ENCODE measurements at places on chromosomes 16 and 17.

DNA sequence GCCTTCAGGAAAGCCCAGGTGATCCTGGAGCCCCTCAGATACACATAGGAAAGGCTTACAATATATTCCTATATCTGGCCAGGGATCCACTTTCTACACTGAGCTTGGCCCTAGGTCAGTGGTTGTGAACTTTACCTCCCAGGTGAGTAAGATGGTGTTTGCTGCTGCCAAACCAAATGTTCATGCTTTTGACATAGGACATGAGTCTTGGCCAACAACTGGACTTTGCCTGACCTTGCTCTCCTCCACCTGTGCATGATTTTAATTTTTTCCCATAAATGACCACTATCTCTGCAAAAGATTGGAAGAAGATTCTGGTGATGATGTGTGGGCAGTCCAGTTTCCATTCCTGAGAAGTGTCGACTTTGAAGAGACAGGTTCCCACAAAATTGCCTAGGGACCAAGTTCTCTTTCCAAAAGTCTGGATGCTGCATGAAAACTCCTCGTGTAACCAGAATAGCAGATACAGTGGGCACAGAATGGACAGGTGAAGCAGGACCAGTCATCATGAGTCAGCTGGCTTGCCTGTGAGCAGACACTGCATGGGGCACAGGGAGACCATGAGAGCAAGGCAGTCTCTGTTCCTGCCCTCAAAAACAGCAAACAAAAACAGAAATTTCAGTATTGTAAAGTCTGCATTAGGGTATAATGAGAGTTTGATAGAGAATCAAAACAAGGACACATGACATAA lies 226.4 kb upstream of the MON1B start:
- DNase-seq: no peak

DNA sequence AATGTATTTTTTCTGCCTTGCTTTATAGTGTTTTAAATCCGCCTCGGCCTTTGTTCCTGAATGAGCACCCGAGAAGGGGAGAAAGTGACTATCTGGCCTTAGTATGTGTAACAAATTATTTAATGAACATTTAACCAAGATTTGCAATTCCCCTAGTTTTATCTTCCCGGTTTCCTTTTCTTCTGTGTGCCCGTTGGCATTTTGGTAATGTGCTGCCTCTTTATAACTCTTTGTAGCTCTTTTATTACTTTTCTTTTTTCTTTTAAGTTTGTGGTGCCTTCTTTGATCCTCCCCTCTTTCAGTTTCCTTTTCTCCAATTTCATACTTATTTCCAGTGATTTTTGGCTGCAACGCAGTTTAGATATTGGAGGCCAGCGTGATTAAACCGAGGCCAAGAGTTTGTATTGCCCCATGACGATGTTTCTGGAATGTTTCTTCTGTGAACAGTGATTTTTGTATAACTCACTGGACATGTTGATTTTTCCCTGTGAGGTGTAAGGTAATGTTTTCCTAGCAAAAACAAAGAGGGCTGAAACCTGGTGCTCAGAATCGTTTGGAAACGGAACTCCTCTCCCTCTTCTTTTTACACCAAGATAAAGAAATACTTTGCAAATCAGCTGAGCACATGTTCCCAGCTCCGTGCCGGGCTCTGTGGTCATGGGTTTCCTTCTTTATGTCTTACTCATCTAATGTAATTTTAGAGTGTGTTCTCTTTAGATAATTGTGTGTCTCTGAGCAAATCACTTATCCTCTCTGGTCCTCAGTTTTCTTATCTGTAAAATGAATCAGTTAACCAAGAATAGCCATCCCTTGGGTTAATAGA lies 344.3 kb downstream of the WWOX start:
- peak; percentile 91 for DNase-seq

- DNase-seq: peak; percentile 45
Measured at GRCh38 chr16:59192551-59193199, 458.6 kb upstream of the GOT2 start.

DNA sequence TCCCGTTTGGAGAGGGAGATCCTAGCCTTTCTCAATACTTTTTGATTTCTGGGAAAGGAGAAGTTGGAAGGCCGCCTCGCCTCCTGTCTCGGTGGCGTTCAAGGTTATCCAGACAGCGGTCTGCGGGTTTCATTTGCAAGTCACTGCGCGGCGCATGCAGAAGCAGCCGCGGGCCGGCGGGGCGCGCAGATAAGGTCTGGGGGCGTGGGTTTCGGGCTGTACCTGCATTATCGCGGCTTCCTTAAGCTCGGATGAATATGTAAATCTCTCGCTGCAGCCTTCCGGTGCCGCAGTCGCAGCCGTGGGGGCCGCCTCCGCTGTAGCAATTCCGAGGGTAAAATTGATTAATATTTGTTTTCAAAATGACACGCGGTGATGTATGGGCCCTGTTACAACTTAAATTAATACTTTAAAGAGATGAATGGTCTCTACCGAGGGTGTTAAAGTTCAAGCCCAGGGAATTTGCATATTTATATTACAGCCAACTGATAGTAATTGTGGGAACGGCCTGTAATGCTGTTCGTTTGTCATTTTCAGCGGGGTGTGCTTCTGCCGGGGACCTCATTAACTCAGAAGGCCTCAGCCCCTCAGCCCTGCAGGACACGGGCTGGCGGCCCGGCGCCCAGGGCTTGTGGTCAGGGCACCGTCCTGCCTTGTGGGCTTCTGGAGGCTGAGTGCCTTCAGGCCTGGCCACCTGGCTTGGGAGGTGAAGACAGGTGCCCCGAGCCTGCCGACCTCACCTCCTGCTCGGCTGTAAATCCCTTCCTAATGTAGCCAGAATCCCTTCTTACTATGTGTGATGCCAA lies 99.4 kb downstream of the CYLD start:
- peak; percentile 88 for DNase-seq

GRCh38 chr17:67531291-67531690 lies 154.2 kb downstream of the PITPNC1 start:
- no peak for DNase-seq

DNA sequence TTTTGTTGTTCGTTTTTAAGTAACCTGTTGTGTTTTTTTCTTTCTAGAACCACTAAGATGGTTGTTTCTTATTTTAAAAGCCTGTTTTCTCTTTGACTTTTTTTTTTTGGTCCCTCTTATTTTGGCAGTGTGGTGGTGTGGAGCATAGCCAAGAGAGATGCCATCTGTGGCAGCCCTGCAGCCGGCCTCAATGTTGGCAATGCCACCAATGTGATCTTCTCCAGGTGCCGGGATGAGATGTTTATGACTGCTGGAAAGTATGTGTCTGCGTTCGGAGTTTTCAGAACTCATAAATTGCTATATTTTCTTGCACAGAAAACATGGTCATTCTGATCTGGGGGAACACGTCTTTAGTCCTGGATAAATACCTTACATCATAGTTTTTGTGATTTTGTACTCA lies 17.6 kb downstream of the CFAP52 start:
- DNase-seq: no peak

DNA sequence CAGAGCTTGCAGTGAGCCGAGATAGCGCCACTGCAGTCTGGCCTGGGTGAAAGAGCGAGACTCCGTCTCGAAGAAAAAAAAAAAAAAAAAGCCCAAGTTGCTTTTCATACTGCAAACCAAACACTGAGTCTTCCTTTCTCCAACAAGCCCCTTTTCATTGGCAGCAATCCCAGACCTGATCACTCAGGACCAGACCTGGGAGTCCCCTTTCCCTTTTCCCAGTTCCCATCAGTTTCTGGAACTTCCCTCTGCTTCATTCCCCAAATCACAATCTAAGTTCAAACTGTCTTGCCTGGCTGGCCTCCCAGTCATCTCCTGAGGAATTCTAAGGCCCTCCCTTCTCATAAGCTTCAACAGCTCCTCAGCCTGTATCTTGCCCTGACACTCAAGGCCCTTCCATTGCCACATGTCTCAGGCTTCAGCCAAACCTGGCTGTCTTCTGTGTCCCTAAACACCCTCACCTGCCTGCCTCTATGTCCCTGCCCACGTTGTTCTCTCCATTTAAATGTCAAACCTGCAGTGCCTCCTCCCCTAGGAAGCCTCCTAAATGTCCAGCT lies 11.8 kb upstream of the PHF12 start:
- DNase-seq: no peak

DNA sequence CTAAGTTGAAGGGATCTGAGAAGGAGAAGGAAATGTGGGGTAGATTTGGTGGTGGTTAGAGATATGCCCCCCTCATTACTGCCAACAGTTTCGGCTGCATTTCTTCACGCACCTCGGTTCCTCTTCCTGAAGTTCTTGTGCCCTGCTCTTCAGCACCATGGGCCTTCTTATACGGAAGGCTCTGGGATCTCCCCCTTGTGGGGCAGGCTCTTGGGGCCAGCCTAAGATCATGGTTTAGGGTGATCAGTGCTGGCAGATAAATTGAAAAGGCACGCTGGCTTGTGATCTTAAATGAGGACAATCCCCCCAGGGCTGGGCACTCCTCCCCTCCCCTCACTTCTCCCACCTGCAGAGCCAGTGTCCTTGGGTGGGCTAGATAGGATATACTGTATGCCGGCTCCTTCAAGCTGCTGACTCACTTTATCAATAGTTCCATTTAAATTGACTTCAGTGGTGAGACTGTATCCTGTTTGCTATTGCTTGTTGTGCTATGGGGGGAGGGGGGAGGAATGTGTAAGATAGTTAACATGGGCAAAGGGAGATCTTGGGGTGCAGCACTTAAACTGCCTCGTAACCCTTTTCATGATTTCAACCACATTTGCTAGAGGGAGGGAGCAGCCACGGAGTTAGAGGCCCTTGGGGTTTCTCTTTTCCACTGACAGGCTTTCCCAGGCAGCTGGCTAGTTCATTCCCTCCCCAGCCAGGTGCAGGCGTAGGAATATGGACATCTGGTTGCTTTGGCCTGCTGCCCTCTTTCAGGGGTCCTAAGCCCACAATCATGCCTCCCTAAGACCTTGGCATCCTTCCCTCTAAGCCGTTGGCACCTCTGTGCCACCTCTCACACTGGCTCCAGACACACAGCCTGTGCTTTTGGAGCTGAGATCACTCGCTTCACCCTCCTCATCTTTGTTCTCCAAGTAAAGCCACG lies 28.3 kb downstream of the STH start:
- DNase-seq: no peak

DNA sequence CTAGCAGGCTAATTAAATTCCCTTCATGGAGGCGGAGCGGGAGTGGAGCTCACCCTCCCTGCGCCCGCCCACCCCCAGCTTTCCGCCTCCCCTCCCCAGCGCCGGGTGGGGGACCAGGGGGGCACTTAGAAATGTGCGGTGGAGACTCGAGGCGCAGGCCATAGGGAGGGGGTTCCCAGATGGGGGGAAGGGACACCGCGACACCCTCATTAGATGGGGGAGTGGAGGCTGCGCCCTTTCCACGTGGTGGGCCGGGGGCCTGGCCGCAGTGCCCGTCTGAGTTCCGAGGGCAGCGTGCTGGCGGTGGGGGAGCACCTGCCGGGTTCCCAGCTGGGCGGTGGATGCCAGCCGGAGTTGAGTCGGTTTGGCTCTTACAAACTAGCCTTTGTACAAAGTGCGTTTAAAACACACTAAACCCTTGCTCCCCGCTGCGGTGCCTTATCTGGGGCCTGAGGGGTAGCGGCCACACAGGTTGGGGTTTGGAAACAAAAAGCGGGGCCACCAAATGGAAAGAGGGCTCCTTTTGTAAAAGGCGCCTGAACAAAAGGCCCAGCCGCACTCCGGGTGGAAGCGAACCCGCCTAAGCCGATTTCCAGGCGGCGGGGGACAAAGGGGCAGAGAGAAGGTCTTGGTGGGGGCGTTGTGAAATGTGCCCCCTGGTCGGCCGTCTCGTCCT lies 1.4 kb downstream of the GSE1 start:
- DNase-seq: peak; percentile 17

GRCh38 chr17:78276098-78276887 lies 44.9 kb downstream of the TMEM235 start:
- DNase-seq: no peak

- DNase-seq: peak; percentile 25
Measured at GRCh38 chr16:1923299-1924034, 5.3 kb upstream of the HS3ST6 start.

- no peak for DNase-seq
Measured at GRCh38 chr17:41593306-41593981, 6.7 kb upstream of the KRT14 start.

- no peak for DNase-seq
Measured at GRCh38 chr16:46736695-46737094, 11.4 kb downstream of the MYLK3 start.

GRCh38 chr16:76654088-76654820 lies 377.1 kb downstream of the CNTNAP4 start:
- DNase-seq: no peak

GRCh38 chr16:57608462-57609113 lies 19.8 kb upstream of the ADGRG1 start:
- no peak for DNase-seq

DNA sequence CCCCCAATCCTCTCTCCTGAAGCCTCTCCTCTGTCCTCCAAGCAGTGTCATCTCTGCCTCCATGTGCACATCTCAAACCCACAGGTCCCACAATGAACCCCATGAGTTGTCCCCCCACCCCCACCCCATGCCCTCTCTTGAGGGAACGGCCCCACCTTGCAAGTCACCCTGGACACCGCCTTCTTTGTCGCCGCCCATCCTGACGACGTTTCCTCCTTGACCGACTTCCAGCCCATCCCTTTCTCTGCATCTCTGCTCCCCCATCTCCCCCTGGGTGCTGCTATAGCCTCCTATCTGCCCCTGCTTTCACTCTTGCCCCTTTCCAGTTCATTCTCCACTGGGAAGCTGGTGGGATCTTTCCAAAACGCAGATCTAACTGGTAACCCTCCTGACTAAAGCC lies 1.7 kb upstream of the SPATA20 start:
- no peak for DNase-seq

DNA sequence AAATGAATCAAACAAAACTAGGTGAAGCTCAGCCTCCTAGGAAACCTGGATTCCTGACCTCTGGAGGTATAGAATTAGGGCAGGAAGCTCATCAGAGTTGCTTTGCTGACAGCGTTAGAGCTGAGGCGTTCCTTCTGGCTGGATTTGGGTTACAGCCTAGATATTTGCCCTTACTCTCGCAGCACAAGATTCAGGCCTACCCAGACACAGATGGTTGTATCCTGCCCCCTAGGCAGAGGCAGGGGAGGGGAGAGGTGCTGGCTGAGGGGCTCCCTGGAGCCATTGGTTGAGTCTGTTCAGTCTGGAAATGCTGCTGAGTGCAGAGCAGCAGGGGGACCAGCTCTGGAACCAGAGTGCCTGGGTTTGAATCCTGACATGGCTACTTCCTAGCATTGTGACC lies 78.4 kb downstream of the MPRIP start:
- DNase-seq: no peak

GRCh38 chr17:32854207-32854606 lies 22.7 kb downstream of the MYO1D start:
- DNase-seq: no peak

DNA sequence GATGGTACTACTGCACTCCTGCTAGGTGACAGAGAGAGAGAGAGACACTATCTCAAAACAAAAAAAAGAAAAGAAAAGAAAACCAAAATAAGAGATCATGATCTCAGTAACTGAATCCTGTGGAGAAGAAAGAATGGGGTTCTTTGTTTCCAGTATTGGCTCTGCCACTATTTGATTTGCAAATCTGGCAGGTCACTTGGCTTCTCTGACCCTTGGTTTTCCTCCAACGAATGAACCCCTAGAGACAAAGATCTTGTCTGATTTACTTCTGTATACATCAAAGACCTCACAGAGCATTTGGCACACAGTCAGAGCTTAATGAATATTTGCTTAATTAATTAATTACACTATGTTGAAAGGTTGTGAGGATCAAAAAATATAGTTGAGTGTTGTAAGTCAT lies 47.9 kb upstream of the NLK start:
- DNase-seq: no peak
